ENCODE measurements at places on chromosomes 6 and 20.

- DNase-seq: no peak
Observed at GRCh38 chr20:20430066-20430465, 62.2 kb downstream of the INSM1 start.

DNA sequence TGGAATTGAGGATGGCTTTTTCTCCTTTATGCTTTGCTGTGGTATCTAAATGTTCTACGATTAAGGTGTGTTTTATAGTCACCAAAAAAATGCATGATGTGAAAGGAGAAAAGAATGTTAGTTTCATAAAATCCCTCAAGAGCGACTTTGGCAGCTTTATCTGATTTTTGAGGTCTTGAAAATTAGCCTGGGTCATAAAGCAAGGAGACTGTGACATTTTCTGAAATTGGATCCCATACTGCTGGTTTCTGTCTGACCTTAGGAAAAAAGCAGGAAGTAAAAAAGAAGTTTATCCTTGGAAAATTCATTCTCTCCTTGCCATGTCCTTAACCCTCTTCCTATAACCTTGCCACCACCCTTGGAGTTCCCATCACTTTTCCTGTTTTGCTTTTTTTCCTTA, 525.3 kb downstream of the CD83 start:
- DNase-seq: no peak

DNA sequence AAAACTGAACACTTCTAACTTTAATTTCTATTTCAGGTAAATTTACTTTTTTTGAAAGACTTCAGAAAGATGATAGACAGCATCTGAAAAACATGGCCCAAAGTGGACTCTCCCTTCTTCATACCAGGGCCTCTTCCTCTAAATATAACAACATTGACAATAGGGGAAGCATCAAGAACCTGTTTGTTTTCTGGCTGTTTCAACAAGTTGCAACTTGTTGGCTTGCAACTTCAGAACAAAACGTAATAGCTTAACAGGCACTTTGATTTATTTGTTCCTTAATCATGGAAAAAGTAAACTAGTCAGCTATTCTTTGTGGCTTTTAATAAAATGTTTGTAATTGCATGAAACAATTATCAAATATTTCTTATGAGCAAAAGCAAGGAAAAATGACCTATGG, 34.3 kb downstream of the RGS17 start:
- DNase-seq: no peak

DNA sequence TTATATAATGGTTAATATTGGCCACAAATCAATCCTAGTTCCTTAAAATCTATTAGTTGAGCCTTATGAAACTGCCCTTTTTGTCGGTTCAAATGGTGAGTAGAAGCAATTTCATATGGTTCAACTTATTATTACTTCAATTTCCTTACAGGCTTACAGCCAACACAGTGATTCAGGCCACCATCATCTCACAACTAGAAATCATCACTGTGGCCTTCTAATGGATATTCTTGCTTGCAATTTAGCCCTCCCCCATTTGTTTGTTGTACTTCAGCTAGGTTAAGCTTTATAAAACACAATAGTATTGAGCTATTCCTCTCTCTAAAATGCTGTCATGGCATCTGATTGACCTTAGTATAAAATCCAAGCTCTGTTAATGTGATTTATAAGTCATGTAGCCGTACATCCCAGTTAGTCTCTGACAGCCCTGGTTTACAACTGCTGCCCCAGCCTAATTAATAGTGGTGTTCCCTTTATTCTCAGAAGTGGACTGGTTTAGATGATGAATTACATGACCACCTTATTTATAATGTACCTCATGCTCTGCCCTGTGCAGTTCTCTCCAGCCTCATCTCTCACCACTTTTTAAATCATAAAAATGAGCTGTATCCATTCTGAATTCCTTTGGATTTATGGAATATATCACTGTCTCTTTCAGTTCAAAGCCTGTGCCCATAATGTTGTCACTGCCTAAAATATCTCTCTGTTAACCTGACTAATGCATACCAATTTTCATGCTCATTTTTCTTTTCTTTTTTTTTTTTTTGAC, 36.7 kb downstream of the LAMA2 start:
- DNase-seq: no peak

GRCh38 chr20:8019998-8020247, 362 bp upstream of the TMX4 start:
- DNase-seq: no peak

DNA sequence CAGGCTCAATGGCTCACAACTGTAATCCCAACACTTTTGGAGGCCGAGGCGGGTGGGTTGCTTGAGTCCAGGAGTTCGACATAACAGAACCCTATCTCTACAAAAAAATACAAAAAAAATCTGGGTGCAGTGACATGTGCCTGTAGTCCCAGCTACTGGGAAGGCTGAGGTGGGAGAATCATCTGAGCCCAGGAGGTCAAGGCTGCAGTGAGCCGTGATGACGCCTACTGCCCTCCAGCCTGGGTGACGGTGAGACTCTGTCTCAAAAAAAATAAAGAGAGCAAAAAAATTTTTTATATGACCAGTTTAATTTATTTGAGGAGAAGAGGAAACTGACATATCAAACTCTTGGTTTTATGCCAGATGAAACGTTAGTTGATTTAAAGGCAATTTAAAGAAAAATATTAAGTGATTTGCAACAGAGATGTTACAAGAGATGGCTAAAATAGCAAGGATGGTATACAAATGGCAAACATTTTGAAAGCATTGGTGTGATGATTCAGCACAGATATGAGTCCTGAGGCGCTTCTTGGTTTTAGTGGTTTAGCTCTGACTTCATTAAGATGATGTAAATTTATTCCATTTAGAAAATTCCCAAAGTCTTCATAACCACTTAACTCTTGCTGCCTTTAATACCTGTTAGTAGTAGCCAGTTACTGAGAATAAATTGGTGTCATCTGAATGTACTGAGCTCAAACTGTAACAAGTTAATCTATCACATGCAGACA, 17.7 kb downstream of the GTF2H5 start:
- no peak for DNase-seq

DNA sequence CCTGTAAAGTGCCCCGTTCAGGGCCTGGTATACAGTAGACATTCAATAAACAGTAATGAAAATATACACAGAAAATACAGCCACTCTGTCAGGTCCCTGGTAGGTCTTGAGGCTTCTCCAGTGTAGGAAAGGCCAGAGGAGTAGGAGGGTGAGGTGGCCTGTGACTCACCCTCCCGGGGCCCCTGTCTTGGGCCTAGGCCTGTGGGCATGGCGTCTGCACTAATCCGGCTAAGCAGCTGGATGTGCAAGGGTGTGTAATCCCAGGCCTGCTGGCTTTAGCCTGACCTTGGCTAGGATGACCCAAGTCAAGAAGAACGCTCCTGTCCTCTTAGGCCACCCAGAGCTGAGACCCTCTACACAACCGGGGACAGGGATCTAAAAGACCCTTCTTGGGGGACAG, 84.9 kb downstream of the KCNB1 start:
- peak; percentile 64 for DNase-seq

DNA sequence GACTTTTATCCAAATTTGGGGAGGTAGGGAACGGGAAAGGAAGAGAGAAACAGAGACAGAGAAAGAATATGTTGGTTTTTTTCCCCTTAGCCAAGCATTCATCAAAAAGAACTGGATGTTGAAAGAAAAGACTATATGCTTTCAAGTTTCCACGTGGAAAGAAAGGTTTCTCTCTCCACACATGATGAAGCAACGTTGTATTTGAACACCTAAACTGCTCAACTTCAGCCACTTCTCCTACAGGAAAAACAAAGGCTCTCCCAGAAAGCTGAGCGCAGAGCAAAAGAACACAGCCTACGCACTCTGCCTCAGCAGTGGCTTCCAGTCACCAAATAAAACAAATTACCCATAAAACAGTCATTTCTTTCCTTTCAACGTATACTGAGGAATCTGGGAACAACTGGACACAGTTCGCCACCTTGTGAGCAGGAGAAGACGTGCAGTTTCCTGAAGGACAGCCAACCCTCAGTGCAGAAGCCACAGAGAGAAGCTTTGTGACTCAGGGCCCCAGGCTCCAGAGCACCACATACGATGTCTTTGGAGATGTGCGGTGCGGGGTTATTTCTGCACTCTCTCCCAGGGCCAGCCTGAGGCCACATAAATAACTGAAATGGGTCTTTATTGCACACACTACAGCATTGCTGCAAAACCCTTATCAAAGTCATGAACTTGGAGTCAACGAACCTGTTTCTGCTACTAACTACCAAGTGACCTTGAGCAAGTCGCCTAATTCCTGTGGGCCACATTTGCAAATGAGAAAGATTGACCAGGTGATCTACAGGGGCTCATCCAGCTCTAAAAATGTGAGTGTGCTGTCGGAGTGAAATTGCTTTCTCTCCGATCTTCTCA, 10.1 kb downstream of the IL17F start:
- DNase-seq: no peak

DNA sequence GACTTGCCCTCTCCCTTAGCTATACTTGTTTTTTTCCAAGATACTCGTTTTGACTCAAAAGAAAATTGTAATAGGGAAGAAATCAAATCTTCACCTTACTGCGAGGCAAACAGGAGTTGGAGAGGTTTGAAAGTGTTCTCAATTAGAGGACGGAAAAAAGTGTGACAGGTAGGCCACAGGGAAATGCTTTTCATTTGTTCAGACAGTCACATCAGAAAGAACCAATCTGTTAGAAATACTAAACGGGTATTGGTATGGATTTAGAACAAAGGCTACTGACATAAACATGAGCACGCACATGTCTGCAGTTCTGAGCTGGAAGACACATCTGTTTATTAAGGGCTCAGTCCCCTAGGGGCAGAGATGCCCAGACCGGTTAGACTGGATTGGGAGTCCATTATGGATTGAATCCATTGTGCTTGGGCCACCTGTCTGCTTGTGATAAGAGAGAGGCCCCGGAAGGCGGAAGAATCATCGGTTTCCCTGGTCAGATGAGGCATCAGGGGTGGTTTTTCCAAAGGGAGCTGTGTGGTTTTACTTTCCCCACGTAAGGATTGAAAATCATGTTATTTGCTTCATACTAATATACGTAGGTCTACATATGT, 220.9 kb upstream of the MYLIP start:
- DNase-seq: no peak

DNA sequence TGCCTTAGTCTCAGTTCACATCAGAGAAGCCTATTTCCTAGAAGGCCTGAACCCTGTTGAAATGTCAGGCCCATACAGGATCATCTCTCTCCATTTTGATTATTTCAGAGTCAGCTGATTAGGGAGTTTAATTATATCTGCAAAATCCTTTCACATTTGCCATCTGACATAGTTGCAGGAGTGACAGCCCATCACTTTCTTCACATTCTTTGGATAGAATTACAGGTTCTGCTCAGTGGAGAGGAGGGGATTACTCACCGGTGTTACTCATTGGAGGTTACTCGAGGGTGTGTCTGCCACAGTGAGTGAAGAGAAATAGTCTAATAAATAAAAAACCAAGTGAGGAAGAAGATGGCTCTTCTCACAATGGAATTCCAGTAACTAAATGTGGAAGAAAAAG, 216.8 kb downstream of the TMEM242 start:
- no peak for DNase-seq

DNA sequence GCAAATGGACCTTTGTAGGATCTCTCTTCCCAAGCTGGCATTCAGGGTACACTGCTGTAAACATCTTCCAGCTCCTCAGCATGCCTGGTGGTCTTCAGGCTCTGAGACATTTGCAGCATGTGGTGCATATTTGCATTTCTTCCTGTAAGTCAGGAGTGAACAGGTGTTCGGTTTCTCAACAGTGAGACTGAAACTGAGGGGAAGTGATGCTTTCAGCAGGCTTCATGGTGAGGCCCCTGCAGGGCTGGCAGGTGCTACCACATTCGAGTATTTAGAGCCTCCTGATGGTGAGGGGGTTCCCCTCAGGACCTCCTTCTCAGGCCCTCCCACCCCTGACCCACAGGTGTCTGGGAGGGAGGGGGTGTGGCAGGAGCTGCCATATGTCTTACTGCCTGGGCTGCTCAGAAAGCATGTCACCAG, 15.1 kb downstream of the MYBL2 start:
- no peak for DNase-seq

DNA sequence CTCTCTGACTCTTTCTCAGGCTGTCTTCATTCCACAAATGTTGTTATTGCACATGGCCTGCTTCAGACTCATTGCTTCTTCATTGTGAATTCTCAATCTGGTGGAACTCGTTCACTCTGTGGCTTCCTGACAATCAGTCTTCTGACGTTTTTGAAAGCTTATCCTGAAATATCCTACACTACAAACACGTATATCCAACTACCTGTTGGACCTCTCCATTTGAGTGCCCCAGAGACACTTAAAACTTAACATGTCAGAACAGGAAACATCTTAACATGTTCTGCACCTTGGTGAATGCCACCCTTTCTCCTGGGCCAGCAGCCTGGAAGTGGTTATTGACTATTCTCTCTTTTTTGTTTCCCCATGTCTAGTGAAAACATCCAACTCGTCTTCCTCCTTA, 50.8 kb downstream of the AIG1 start:
- no peak for DNase-seq

DNA sequence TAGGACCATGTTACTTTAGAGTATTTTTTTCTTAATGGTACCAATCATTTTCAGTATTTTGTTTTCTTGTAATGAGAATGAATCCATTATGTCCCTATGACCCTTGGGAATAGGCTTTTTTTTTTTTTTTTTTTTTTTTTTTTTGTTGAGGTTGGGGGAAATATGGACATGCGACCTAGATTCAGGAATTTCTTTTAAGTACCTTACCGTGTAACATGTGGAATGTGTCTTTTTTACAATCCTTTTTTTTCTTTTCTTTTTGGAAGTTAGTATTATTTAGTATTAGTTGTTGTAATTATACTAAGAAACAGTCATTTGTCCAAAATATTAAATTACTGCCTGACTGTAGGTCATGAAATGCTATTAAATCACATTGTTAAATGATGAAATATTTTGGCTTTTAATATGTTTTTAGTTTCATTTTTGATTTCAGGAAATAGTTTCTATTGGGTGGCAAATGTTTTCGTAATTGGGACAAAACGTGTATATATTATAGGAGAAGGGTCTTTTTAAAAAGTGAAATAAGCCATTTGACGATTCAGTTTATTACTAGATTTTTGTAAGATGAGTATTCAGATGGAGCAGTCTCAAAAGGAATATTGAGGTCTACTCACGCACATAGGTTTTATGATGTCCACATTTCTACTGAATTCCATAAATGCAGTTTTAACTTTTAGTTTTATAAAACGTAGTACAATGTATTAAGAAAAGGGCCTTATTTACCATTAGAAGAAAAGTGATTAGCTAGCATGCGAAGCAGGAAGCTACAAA, 4.9 kb downstream of the ARID1B start:
- DNase-seq: no peak

GRCh38 chr20:9999645-10000044, 35.1 kb upstream of the ANKEF1 start:
- DNase-seq: no peak

- DNase-seq: peak; percentile 75
Observed at GRCh38 chr6:117547688-117548621, 54.4 kb downstream of the GOPC start.

GRCh38 chr20:14148042-14148441, 152.7 kb downstream of the MACROD2 start:
- no peak for DNase-seq

Data from right atrium auricular region (tissue), 2 donors.